ENCODE measurements at places on chromosomes 1 and 21.

- DNase-seq = no peak
These were observed 125.3 kb downstream of the DISP1 start for GRCh38 chr1:222940095-222940494.

GRCh38 chr1:159177272-159177907, 6.0 kb downstream of the CADM3 start:
- DNase-seq = no peak

DNA sequence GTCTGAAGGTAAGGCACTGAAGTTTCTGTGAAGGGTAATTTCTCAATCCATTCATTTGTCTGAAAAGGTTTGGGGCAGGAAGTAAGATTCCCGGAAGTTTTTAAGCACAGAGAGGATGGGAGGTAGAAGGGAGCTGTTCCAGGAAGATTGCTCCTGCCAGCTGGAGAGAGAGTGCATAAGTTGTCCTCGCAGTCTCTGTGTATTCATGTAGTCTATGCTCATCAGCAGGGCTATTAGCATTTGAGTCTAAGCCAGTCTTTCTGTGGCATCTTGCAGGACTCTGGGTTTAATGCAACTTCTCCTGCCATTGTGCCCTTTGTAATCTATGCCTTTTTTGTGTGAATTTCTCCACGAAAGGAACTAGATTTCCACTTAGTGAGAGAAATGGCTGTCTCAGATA, 140.8 kb upstream of the FGGY start:
- DNase-seq = no peak

DNA sequence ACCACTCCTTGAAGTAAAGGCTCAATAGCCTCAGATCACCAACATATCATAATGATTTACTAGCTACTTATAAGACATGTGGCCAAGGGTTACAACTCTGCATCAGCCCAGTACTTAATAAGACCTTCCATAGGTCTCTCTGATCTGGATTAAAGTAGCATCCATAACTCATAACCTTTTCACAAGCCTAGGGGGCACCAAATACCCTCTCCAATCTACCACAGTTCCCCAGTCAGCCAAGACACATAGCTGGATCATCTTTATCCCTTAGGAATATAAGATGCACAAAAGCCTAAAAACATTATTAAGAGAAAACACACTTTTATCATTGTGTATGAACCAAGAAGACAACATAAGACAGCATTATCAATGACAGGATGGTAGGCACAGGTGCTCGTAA, 22.1 kb downstream of the SSX2IP start:
- DNase-seq = no peak

GRCh38 chr21:34871026-34871908, 177.8 kb downstream of the RUNX1 start:
- DNase-seq = no peak

- DNase-seq = no peak
These were observed 379.0 kb downstream of the LMX1A start for GRCh38 chr1:164977561-164977960.

DNA sequence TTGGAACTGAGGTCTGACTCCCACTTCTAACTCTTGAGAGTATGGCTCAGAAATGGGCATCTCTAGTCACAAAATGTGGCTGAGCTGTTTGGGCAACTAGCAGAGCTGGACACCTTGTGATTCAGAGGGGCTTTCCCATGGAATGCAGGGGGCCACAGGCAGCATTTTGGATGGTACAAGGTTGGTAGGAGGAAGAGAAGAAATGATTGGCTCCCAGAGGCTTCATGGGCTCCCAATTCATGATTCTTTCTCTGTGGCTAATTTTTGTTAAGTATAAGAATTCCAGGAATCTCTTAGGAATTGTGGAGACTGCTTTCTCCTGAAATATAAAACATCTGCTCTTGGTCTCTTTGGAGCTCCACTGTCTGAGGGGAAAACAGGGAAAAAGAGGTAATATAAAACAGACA, 49.7 kb downstream of the PBX1 start:
- no peak for DNase-seq

- no peak for DNase-seq
These were observed 67.7 kb downstream of the SELENOF start for GRCh38 chr1:86846164-86846647.

DNA sequence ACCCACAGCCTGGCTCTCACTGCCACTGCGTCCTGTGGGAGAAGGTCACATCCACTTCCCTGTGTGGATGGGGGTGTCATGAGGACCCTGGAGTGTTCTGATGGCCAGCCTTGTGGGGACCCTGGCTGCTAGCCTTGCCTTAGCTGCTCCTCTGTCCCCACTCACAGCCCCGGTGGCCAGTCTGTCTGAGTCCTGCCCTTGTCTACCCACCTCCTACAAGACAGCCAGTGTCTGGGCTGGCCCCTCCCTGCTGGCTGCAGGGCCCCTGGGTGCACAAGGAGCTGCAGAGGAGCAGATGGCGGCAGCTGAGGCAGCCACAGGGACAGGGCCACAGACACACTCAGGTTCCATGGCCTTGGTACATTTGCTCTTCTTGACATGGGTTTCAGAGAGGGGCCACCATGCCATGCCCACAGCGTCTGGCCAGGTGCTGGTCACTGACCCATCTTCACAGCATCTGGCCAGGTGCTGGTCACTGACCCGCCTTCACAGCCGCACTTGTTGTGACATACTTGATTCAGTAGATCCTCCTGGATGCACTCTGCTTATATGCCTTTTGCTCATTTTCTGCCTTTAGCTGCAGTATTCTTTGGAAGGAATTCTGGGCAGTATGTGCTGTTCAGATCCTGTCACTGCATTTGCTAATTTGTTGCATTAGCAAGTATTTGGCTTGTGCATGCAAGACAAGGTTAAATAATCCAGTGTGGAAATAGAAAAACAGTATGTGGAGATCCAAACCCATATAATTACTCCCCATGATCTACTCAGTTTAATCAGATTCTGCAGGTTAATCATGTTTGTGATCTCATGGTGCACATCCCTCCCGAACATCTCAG, 157.8 kb downstream of the PCBP3 start:
- DNase-seq = no peak

- DNase-seq = peak; percentile 24
These were observed 7.7 kb downstream of the ZBTB21 start for GRCh38 chr21:42002421-42002958.

DNA sequence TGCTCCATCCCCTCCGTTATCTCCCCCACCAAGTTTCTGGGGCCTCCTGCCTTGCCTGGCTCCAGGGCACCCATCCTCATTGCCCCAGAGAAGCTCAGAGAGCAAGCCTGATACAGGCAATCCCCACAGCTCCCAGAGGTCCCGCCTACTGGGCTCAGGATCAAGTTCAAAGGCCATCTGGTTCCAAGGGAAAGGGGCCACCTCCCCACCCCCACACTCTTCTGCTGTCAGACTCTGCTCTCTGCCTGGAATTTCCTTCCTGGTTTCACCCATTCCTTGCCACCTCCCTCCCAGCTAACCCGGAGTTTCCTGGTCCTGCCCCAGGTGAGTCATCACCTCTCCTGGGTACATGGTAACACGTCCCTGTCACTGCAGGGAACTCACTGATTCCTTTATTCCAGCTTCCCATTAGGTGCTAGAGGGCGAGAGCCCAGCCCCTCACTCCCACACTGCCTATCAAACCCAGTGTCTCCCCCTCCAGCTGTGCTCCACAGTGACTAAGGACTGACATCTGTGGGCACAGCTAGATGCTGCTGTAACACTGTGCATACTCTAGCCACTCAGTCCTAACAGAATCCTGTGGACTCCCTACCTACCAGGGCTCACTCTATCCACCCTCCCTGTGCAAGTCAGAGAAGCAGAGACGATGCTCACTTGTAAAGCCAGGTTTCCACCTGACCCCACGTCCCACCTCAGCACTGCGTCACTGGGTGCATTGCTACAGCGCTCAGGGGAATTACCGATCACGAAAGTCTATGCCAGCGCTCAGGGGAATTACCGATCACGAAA, 21.8 kb downstream of the RSPH1 start:
- DNase-seq = no peak

- DNase-seq = no peak
These were observed 15.0 kb downstream of the ZNF496 start for GRCh38 chr1:247316590-247317197.

- no peak for DNase-seq
These were observed 35.8 kb downstream of the RIPK4 start for GRCh38 chr21:41731081-41731480.

- no peak for DNase-seq
These were observed 1.8 kb downstream of the SRM start for GRCh38 chr1:11058026-11058425.

GRCh38 chr1:29648798-29649188, 412.5 kb downstream of the PTPRU start:
- DNase-seq = no peak

DNA sequence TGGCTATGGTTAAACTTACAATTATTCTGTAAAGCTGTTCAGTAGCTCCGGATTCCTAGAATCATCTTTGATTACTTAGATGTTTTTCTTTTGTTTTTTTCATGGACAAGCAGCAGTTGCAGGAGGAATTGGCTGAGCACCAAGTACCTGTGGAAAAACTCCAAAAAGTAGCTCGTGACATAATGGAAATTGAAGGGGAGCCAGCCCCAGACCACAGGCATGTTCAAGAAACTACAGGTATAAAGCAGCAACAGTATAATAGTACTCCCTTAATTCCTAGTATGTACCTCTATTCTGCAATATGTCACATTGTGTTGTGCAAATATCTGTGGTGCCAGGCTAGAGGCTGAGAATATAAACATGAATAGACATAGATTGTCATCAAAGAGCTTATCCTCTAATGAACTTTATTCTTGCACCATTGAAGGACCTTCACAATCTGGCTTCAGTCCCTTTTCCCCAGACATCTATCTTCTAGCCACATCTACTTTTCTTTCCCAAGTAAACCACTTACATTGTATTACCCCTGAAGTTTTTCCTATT, 132.3 kb upstream of the BMP8A start:
- no peak for DNase-seq

GRCh38 chr1:4172644-4173599, 272.9 kb upstream of the C1orf174 start:
- DNase-seq = no peak

DNA sequence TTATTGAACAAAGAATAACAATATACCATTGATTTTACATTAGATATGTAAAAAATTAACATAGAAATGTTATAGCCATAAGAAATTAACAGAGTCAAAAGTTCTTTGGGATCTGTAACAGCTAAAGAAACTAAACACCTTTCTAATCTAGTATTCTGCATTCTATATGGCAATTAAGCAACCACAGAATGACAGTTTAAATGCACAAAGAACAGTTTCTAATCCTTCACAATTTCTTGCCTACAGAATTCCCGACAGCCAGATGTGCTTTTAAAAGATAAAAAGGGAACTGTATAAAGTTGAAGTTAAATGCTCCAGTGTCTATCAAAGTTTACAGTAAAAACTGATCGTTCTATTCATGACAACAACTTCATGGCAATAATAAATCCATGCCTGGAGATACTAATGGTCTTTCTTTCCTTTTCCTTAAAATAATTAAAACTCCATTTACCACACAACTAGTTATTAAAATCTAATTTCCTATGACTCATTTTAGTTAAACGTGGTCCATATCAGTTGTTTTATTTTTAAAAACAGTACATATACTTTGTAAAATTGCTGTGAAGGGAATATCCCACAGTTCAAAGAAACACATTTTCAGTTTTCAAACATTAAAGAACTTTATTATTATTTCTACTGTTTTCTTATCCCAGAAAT, 110.2 kb downstream of the EIF4G3 start:
- DNase-seq = no peak
